CD4-positive, alpha-beta T cell treated with Interferon gamma for 1 hour (primary cell): ENCODE measurements at places on chromosomes 7 and 10.

GRCh38 chr7:55438085-55438756 is 73.1 kb downstream of the LANCL2 start:
- no peak for DNase-seq

GRCh38 chr7:32347244-32347828 is 142.8 kb downstream of the LSM5 start:
- DNase-seq: no peak

DNA sequence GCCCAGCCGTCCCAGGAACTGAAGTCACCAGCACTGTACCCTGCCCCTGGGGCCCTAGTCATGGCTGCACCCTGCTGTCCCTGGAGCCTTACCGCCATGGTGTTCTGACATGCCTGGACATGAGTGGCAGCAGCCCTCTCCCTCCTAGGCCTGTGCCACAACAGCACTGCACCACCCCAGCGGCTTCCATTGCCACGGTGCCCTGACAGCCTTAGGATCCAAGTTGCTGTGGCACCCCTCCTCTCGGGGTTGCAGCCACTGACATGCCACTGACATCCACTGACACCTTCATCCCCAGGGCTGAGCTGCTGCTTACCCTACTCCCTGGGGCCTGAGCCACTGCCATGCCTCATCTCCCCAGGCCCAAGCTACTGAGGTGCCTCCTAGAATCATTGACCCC is 39.6 kb upstream of the SHH start:
- DNase-seq: no peak

DNA sequence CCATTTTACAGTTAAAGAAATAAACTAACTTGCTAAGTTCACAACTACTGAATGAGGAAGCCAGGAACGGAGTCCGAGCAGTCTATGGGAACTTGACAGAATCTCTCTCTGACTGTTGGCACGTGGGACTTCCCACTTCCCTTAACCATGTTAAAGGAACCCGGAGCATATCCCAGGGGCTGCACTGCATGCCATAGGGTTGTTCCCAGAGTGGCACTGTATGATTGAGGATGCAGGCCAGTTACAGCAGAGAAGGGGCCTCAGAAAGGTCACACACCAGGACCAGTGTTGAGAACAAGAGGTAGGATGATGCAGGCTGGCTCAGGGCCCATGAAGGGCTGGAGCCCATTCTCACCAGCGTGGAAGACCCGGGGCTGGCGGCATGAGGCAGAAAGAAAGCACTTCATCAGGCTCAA is 201.8 kb downstream of the NSUN6 start:
- no peak for DNase-seq

DNA sequence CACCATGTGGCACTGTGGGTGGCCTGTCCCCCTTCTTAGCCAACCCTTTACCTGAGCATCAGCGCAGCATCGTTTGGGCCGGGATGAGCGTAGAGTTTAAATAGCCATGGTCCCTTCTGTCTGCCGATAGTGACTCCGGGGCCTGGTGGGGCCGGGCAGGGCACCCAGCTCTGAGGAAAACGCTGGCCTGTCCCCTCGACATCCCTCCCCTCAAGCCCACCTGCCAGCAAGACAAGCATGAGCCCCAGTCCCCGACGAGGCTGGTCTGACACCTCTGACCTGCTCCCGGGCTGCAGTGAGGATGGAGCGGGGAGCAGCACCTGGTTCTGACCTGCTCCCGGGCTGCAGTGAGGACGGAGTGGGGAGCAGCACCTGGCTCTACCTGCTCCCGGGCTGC is 31.1 kb upstream of the CNPY1 start:
- no peak for DNase-seq

GRCh38 chr7:90629297-90629918 is 33.3 kb downstream of the CDK14 start:
- DNase-seq: no peak

GRCh38 chr7:155402941-155403340 is 55.0 kb upstream of the EN2 start:
- no peak for DNase-seq

DNA sequence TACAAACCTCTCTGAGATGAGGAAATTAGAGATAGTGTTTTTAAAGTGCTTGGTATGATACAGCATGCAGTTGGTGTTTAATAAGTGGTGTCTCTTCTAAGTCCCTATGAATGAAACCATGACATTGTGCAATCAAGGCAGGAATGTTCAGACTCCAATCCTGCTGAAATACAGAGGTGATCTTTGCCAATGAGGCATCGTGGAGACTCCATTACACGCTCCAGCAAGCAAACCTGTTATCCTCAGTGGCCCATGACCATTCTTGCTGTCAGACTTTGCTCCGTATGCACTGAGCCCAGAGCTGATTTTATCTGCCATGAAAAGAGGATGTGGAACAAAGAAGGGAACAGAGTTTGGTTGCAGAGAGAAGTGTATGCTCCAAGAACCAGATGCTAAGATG is 47.3 kb downstream of the CDHR3 start:
- no peak for DNase-seq

DNA sequence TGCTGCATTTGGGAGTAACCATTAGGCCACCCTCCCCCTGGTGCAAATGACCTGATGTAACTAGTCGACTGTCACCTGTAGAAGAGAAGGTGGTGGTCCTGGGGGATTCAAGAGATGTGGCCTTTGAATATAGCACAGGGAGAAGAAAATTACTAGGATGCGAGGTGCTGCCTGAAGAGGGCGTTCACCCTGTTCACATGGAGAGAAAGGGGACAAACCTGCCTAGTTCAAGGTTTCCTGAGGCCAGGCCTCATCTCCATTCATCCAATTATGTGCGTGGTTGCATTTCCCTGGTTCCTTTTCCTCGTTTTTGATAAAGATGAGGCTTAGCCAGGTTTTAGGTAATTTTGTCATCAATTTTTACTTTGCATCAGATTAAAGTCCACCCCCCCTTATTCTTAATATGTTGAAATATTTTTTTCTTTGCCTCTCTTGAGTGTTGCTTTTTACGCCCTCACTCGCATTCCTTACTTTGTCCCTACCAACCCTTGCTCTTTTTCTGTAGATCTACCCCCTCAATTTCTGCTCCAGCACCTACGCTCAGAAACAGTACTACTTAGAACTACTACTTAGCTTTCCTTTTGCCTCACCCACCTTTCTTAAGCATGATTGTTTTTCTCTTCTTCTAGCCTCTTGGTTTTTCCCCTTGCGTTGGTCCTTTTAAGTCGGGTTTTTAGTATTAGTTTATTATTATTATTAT is 13.7 kb downstream of the CLCN1 start:
- no peak for DNase-seq

GRCh38 chr10:35684586-35684985 is 42.5 kb upstream of the FZD8 start:
- DNase-seq: no peak

DNA sequence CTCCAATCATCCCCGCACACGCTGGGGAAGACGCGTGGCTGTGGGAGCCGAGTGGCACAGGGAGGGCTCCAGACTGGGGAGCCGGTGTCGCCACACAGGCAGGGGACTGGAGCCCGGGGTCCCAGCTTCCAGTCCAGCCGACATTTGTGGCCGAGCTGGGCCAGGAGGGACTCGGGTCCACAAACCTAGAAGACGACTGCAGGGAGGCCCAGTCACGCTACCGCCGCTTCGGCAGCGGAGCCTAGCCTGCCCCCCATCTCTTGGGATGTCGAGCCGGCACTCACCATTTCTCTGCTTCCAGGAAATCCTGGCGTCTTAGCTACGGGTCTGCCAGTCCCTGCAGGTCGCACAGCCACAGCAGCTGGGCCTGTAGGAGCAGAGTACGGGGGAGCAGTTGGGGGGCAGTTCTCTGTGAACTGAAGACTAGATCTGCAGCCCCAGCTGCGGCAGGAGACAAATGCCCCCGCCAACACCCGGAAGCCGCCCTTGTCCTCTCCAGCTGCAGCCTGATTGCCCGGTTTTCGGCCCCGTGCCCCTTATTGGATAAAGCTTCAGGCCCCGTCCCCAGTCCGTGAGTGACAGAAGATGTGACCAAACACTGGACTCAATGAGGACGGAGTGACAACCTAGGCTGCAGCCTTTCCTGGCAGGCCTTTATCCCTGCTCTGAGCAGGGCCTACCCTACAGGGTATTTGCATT is 270.7 kb downstream of the ZNF33B start:
- peak; percentile 36 for DNase-seq

DNA sequence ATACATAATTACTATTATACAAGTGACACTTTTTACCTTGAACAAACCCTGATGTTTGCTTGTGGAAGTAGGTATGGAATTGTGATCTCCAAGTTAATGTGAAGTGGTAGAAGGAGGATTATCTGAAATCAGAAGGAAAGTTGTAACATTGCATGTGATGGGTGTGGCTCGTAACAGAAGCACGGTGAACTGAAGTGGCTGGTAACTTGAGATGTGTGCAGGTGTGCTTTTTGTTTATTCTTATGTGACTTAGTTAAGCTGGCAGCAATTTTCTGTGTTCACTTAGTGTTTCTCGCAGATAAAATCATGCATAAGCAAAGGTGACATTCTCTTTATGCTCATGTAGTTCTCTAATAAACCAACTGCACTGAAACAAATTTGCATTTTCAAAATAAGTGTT is 82.3 kb downstream of the ZEB1 start:
- DNase-seq: no peak

GRCh38 chr7:100632951-100633717 is 8.2 kb downstream of the TFR2 start:
- peak; percentile 61 for DNase-seq

DNA sequence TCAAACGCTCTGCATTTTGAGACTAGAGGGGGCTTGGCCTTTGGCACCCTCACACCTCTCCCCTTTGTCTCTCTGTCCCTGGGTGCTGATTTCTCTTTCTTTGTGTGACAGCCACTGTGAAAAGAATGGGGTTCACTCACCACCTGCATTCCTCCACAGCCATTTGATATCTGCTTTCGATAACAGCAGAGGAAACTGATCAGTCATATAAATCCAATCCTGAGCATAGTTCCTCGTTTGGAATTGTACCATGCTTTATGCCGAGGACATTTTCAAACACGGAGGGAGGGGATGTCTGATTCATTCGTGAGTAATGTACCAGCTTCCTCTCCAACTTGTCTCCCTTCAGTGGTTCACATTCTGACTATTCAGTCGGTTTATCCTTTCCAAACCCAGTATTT is 15.8 kb downstream of the MET start:
- DNase-seq: no peak

DNA sequence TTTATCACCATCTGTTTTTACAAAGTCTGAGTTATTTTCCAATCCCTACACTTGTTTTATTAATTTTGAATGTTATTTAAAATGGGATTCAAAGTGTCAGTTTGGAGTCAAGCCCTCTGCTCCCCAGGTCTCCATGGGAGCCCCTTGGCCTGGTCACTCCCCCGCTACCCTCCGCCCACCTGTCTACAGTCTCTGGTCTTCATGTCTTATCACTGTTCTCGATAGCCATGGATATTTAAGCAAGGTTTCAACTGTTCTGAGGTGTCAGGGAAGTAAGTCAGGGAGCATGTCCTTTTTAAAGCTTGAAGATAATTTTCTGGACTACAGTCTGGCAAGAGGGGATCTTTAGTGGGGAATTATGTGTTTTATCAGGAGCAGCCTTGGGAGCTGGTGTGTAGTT is 19.1 kb upstream of the HPS1 start:
- DNase-seq: no peak
